ENCODE measurements at places on chromosomes 1 and 21.

GRCh38 chr1:145983960-145984830, 12.2 kb downstream of the TXNIP start:
- DNase-seq: no peak

DNA sequence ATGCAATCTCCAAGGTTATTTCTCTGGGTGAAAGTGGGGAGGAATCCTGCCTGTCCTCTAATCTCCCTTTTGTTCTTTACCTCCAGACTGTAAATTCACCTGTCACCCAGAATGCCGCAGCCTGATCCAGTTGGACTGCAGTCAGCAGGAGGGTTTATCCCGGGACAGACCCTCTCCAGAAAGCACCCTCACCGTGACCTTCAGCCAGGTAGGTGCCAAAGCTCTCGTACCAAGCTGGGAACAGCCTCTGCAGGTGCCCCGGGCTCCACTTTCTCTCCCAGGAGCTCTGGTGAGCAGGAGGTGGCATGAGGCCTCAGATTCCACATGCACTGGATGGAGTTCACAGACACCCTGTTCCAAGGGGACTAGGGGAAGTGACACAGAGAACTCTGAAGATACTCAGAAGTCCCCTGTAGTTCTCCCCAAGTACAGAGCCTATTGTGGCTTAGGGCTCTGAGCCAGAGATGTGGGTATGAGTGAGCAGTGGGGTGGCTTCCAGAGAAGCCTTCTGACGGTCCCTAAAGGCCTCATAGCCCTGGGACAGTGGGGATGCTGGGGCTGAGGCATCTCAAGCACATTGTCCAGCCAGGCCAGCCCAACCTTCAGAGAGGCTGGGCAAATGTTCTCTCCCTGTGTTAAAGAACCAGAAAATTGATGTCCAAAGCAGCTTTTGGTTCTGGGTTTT, 30.9 kb downstream of the RASSF5 start:
- no peak for DNase-seq

- no peak for DNase-seq
Observed at GRCh38 chr1:229625071-229625914, 629 bp downstream of the TAF5L start.

- DNase-seq: no peak
Observed at GRCh38 chr1:117753652-117754051, 147.8 kb downstream of the TENT5C start.

- no peak for DNase-seq
Observed at GRCh38 chr21:26379561-26379960, 193.5 kb downstream of the CYYR1 start.

- DNase-seq: no peak
Observed at GRCh38 chr21:42844411-42845113, 34.8 kb downstream of the WDR4 start.

DNA sequence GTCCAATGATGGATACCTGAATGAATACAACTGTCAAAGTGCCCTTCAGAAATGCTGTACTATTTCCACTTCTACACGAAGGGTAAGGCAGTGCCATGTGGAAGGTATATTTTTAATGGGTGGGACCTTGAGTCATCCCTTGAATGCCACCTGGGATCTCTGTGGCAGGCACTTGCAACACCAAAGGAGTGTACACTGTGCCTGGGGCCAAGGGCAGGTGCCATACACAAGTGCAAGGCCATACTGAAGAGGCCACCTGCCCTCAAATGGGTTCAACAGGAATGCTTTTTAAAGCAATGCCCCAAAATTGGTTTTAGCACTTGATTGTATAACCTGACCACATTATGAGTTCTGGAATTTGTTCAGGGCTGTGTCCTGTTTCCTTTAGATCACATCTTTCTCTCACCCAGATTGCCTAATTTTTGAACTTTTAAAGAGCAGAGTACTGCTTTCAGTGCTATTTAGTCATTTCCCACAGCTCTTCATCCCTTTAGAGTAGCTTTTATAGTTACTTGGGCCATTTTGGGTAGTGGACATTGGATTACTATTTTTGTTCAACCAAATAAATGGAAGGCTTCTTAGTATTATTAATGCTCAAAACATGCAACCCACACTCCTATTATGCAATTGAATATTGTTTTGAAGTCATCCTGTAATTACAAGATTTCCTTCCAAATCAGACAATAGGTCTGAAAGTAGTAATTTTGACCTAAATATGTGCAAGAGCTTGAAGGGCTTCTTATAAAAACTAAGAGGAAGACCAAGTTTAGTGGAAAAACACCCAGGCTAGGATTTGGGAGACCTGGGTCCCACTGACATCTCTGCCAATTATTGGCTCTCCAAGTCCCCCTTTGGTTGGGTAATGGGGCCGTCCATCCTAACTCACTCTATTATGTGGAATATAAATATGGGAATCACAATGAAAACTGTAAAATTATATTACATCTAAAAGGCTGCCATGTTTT, 57.2 kb downstream of the LEPR start:
- DNase-seq: no peak

DNA sequence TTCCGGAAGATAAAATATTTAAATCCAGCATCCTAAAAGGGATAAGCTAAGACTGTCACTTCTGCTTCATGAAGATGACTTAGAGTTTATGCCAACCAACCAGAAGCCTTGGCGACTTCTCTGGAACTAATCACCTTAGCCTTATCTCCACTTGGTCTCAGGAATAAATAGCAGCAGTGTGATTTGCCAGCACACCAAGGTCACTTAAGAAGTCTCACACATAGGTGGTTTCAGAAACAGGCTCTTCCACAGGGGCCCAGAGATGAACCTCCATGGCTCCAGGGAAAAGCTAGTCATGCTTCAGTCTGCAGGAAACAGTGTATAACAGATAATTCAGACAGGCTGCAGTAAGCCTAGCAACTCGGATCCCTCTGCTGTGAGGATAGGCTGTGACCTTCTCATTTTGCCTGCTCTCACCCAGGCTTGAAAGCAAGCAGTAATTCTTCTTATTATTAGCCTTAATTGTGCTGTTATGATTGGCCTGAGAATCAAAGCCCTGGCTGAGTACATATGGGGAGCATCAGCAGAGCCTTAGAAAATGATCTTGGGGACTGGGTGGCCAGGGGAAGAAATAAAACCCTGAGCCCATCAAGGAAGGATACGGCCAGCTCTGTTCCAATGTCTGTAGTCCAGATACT, 84.7 kb downstream of the WLS start:
- no peak for DNase-seq

GRCh38 chr1:160284220-160284781, 632 bp downstream of the PEX19 start:
- no peak for DNase-seq

- no peak for DNase-seq
Observed at GRCh38 chr1:207888652-207889051, 22.3 kb downstream of the CD34 start.

GRCh38 chr1:60547821-60548220, 474.3 kb upstream of the C1orf87 start:
- no peak for DNase-seq

DNA sequence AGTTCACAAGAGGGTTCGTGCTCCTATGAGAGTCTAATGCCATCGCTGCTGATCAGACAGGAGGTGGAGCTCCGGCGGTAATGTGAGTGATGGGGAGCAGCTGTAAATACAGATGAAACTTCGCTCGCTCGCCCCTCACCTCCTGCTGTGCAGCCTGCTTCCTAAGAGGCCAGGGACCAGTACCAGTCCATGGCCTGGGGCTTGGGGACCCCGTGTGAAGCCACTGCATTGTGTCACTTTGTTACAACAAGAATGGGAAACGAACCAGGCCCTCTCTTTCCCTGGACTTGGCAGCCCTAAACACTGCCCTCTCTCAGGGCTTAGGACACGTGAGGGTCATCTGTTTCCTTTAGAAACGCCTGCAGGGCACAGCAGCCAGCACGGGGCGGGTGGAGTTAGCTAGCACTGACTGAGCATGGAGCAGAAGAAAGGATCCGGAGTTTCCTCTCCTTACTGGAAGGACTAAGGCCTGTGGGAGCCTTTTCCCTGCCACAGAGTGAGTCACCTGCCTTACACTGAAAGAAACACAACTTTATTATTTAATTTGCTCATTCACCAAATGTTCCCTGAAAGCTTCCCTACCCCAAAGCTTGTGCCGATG, 185.2 kb upstream of the TMEM51 start:
- DNase-seq: peak; percentile 77

- no peak for DNase-seq
Observed at GRCh38 chr1:167794043-167794442, 72.3 kb downstream of the MPZL1 start.

GRCh38 chr1:10070206-10070605, 37.4 kb downstream of the UBE4B start:
- DNase-seq: no peak

DNA sequence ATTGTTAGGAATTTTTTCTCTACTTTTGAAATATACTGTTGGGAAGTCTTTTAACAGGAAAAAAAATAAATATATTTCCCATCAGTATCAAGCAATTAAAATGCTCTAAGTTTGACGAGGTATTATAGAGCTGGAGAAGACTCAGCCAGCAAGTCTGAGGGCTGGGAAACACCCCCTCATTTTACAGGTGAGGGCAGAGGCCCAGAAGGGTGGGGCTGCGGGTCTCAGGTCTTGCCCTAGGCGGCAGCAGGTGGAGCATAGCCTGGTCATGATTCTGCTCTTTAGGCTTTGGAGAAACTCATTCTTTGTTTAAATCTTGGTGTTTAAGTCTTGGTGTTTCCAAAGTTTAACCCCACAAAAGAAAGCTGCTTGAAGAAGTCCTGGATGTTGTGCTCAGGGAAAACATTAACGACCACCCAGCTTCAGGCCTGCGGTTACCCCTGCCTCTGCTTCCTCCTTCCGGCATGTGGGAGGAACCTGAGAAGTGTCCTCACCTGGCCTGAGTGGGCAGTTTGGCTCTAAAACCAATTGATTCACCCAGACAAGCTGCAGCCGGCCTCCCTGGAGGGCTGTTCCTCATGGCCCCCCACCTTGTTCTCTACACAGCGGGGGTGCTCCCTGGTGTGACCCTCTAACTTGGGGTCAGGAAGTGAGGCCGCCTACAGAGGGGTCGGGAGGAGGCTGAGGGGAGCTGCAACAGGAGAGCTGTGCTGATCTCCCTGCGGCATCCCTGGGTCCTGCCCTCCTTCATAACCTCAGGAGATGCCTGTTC, 41.7 kb downstream of the OLFML2B start:
- no peak for DNase-seq

DNA sequence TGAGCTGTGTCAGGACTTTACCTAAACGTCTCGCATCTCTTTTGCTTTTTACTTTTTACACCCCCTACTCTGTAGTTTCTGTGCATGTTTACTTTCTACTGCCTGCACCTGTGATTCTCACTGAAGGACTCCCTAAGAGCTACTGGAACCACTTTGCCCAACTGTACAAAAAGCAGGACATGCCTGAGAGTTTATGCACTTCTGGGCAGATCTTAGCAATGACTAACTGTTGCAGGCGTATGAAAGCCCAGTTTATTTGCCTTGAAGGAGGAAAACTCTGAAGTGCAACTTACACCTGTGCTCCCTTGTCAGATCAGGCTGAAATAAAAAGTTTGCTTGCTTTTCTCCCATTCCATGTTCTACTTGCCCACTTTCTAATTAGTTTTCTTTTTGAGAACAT, 467.0 kb upstream of the USP24 start:
- no peak for DNase-seq
